Stimulated activated naive CD8-positive, alpha-beta T cell treated with anti-CD3 and anti-CD28 coated beads, Interleukin-15, Interleukin-2, amounts not matched to agents 100 U/mL and 50 U/mL, for 24 hours (primary cell): ENCODE measurements at places on chromosomes 2 and 18.

- no peak for DNase-seq
Measured at GRCh38 chr18:25516747-25517498, 165.0 kb upstream of the ZNF521 start.

GRCh38 chr18:79411614-79412526 is 16.1 kb downstream of the NFATC1 start:
- no peak for DNase-seq

- DNase-seq: no peak
Measured at GRCh38 chr2:20726913-20727312, 60.0 kb downstream of the GDF7 start.

DNA sequence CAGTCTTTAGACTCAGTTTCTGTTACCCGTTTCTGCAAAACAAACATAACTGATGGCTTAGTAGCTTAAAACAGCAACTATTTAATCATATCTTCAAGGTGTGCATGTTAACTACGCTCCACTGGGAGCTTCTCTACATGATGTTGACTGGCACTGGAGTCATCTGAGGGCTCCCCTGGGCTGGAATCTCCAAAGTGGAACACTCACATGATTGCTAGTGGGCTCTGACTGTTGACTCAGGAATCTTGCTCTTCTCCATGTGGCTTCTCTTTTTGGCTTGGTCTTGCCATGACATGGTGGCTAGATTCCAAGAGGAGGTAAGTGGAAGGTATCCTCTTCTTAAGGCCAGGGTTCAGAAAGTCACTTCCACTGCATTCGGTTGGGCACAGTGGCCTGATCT is 160.8 kb downstream of the PMAIP1 start:
- DNase-seq: no peak

DNA sequence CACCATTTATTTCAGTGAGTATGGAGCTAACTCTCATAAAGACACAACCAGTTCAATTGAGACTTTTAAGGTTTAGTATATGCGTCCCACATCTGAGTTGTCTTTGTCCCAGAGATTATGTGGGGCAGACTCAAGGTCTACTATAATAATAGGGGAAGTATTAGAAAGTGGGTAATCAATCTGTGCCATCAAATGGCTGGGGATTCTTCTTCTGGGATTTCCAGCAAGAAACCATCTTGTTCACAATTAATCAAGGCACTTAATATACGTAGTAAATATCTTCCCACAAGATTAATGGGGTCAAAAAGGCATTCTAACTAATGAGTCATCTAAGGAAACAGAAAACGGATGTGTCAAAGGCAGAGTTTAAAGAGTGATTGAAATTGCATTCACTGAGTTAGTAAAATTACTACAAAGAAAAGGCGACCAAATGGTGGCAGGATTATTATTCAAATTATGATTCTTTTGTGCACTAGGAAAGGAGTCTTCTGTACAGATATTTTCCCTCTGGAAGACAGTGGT is 179.8 kb upstream of the REG3G start:
- DNase-seq: no peak

DNA sequence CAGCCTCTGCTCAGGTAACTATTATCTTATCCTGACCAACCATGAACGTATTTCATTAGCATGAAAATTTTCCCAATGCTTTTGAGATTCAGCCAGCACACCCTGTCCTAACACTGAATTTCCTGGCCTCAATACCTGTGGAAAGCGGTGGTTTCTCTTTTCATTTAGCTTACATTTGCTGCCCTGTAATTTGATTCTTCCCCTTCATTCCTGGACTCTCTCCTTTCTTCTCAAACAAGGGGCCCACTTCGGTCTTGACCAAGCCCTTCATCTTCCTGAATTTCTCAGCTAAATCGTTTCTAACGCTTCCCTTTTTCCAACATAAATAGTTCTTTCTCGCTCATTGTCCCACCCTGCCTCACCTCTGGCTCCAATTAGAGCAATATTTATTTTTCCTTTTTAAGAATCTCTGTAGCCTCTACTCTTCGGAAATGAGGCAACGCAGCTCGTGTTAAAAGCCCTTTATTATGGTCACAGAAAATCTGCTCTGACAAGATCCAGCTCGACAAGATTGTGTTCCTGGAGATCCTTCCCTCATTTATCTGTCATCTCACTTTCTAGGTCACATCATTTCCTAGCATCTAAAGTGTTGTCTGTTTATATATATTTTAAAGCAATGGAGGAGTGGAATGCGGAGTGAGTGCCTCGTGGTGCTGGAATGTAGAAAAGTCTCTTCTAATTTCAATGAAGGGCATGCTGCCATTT is 49.5 kb upstream of the BCL11A start:
- no peak for DNase-seq

DNA sequence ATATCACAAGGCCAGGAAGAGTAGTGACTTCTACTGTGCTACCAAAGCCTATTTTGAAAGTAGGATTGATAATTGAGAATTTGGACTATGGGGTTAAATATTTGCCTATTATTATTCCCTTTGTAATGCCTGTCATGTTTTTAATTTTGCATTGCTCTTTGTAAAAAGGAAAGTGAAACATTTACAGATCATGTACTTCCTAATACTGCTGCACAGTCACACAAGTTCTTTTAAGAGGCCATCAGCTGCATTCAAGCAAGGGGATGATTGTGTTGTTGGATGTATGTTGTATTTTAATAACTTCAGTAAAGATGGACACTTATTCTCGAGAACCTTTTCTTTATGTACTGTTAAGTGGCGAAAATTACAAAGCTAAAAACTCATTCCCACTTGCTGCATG is 70.1 kb downstream of the PLEKHA3 start:
- DNase-seq: no peak

DNA sequence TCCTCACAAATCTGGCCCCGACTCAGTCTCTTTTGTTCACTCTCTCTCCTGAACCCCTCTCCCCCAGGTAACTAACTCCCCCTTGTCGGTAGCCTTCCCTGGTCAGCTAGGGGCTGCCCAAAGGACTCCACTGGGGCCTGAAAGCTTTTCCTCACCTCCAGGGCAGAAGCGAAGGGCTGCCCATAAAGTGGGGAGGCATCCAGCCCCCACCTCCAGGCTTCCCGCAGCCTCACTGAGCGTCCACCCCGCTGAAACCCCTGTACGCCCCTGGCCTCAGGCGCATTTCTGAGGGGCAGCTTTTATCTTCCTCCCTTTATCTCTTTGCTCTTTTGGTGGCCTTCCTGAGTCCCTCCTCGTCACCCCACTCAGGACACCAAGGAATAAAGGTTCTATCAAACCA is 249.3 kb downstream of the CYP26B1 start:
- DNase-seq: no peak

DNA sequence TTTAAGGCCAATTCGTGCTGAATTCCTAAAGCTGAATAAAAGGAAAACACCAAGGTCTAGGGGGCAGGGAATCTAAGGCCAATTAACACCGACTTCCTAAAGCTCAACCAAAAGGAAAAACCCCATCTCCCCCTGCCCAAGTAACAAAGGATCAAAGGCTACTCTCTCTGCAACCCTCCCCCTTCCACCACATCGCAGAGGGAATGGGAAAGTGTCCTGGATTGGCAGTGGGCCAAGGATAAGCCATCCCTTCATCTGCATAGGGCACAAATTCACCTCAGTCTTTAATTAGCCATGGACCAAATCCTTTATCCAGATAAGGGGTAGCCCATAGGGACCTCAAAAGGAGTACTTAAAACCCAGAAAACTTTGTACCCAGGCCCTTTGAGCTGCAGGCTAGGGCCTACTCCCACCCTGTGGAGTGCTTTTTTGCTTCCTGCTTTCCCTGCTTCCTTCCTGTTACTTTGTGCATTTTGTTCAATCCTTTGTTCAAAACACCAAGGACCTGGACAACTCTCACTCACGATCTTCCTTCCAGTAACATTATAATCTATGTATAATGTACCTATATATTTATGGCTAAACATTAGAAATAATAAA is 2119.8 kb upstream of the CELF4 start:
- no peak for DNase-seq

- DNase-seq: no peak
Measured at GRCh38 chr2:170925923-170926322, 3.1 kb upstream of the GORASP2 start.

GRCh38 chr2:237618449-237618848 is 8.9 kb upstream of the LRRFIP1 start:
- no peak for DNase-seq

- DNase-seq: no peak
Measured at GRCh38 chr2:11984316-11985158, 238.1 kb downstream of the LPIN1 start.

DNA sequence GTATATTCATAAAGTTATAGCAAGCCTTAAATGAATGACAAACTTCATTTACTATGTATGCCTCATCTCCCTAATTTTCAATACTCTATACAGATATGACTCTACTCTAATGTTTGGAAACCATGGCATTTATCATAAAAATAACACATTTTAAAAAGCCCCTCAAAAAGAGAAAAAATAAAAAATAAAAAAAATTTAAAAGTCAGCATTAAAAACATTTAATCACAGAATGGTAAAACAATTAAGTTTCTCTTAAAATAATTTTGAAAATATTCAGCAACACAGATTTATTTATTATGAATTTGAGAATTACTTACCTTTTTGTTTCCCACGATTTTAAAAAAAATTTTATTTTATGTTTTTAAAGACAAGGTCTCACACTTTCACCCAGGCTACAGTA is 65.0 kb upstream of the CDKL4 start:
- no peak for DNase-seq

GRCh38 chr2:145268931-145269330 is 749.0 kb upstream of the ZEB2 start:
- no peak for DNase-seq

DNA sequence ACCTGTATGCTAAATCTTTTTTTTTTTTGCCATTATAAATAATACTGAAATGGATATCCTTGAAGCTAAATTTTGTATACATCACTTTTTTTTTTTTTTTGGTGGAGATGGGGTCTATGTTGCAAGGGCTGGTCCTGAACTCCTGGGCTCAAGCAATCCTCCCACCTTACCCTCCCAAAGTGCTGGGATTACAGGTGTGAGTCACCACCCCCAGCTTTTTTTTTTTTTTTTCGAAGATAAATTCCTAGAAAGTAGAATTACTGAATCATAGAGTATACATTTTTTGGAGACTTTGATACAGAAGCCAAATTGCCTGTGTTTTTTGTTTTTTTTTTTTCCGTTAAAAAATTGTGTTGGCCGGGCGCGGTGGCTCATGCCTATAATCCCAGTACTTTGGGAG is 51.0 kb upstream of the MCFD2 start:
- DNase-seq: no peak

DNA sequence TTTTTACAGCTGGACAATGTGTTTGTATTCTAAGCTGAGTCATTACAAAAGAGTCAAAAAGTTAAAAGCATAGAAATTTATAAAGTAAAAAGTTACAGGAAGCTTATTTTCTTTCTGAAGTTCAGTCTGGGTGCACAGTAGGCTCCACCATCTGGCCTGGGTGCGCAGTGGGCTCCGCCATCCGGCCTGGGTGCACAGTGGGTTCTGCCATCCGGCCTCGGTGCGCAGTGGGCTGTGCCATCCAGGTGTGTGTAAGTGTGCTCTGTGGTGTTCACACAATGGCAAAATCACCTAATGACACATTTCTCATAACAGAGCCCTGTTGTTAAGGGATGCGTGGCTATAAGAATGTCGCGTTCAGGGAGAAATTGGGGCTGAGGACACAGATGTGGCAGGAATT is 195.5 kb downstream of the ANKRD30B start:
- DNase-seq: no peak

GRCh38 chr2:182672466-182673165 is 43.4 kb upstream of the DNAJC10 start:
- DNase-seq: no peak

DNA sequence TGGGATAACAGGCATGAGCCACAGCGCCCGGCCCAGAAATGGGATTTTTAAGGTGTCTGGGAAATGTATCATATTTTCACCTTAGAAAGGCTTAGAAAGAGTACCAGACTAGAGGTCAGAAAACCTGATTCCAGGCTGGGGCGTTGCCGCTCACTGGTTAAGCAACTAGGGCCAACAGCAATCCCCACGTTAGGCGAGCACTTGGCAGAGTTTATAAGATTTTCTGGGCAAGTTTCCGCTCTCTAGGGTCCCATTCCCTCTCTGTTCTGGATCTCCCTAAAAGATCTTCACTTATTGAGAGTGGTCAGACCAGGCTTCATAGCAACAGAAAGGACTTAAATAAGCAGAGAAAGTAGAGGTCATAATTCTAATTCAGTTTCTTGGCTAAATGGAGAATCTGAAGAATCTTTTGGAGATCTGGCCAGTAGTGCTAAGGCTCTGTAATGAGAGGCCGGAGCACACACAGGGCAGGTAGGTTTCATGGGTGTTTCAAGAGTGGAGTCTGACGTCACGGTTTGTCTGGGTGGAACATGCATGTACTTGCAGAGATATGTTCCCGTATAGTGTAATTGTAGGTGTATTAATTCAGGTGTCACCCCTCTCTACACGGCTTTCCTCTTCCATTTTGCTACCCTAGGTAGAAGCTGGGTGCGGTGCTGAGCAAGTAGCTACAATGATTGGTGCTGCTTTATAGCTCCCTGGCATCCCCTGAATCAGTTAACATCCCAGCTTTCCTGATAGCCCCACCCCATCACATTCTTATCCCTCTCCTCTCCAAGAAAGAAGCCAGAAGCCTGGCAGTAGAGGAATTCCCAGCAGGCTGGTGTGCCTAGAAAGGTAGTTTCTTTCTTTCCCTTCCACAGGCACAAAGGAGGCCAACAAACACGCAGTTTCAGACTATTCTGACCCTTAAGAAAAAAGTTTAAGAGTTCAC is 4.4 kb upstream of the SMAD7 start:
- DNase-seq: no peak

DNA sequence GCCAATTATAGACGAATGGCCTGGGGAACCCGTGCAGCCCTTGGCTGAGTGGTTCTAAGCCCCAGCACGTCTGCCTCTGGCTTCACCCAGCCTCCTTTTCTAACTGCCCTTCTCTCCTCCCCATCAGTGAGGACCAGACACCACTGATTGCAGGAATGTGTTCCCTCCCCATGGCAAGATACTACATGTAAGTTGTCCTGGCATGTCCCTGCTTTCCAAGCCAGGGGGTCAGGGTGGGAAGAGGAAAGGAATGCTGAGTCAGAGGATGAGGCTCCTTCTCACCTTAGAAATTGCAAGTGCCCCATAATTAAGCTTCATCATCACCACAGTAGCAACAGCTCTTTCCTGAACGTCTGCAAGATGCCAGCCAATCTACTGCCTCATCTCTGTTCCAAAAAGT is 4.8 kb downstream of the IL1F10 start:
- no peak for DNase-seq

DNA sequence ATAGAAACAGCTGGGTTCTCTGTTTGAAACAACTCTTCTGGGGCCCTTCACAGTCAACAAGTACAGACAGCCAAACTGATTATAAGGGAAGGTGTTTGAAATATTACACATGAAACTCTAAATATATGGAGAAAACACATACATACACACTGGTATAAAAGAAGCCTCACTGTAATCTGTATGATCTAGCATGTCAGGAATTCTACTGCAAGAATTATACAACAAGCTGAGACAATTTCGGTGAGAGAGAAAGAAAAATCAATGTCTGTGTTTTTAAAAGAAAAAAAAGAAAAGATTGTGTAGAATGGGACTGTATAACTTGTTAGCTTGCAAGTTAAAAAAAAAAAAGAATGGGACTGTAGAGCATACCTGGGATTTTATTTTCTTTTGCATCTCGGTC is 26.3 kb downstream of the IRS1 start:
- DNase-seq: no peak
